Stimulated activated CD4-positive, alpha-beta T cell treated with anti-CD3 and anti-CD28 coated beads, Interleukin-12 subunit alpha, Interleukin-12 subunit beta, amount 100 ng/mL, for 24 hours (primary cell): ENCODE measurements at places on chromosomes 5 and 9.
A peak's percentile ranks its signal among the peaks of the same experiment; 100 is the strongest.

- no peak for DNase-seq
Measured at GRCh38 chr5:95068289-95068910, 216.5 kb downstream of the MCTP1 start.

DNA sequence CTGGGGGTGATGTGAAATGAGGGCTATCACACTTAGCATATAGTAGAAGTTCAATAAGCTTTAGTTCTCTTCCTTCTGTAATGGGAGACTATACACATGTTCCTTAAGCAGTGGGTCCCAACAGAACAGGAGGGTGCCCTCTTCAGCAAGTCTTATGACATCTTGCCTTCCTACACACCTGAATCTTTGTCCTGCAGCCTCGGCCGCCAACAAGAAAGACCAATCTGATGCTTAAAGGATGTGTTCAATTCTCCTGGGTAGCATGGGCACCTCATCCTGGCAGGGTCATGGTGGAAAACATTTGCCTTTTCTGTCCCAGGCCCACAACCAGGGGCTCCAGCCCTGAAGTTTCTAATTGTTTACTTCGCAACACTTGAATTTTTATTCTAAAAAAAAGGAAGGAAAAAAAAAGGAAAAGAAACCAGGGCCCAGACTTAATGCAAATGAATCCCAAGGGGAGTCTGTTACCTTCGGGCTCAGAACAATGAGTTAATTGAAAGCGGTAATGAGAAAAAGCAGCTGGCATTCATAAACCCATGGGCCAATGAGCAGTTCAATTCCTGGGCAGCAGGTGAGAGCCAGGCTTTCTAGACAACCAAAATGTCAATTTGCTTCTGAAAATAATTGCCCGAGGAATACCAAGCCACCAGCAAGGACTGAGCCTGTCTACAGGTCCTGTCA is 26.2 kb upstream of the SMAD5 start:
- DNase-seq, result no peak

DNA sequence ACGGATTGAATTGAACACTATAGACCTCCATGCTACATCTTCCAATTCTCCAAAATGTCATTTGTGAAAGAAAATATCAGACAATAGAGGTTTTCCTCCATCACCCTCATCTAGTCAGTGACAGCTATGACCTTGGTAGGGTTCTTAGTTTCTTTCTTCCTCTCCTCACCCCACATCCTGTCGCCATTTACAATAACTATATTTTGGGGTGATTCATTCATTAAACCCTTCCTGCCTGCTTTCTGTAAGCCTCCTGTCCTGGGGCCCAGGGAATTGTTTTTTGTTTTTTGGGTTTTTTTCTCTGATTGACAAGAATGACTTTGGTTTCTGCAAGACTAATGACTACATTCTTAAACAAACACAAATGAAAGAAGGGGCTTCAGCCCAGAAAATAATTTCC is 82.6 kb downstream of the PRELID2 start:
- DNase-seq, result no peak

DNA sequence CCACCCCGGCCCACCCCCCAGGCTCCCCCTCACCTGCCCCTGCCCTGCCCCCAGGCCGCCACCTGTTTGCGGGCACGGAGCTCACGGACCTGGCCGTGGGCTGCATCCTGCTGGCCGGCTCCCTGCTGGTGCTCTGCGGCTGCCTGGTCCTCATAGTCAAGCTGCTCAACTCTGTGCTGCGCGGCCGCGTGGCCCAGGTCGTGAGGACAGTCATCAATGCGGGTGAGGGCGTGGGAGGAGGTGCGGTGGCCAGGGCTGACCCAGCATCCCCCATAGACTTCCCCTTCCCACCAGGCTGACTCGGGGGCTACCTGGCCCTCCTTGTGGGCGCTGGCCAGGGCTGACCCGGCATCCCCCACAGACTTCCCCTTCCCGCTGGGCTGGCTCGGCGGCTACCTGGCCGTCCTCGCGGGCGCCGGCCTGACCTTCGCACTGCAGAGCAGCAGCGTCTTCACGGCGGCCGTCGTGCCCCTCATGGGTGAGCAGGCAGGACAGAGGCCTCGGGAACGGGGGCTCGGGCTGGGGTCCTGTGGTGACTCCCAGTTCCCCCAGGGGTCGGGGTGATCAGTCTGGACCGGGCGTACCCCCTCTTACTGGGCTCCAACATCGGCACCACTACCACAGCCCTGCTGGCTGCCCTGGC is 3.5 kb downstream of the SLC34A3 start:
- no peak for DNase-seq

DNA sequence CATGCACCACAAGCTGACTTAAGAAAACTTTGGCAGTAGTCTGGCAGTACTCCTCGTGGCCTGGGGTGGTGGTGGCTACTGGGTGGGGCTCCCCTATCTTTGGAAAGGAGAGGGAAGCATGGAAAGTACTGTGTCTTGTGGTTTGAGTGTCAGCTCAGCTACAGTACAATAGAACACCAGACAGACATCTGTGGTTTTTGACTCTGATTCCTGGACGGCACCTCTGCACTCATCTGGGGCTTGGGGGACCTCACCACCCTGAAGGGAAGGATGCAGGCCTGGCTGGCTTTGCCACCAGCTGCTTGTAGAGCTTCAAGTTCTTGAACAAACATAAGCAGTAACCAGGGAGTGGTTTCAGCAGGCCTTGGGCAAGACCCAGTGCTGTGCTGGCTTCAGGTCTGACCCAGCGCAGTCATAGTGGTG is 40.6 kb downstream of the TNFSF8 start:
- peak; percentile 15 for DNase-seq

GRCh38 chr5:62326302-62326701 is 20.3 kb downstream of the KIF2A start:
- no peak for DNase-seq

- no peak for DNase-seq
Measured at GRCh38 chr9:107751567-107752210, 262.1 kb upstream of the KLF4 start.

DNA sequence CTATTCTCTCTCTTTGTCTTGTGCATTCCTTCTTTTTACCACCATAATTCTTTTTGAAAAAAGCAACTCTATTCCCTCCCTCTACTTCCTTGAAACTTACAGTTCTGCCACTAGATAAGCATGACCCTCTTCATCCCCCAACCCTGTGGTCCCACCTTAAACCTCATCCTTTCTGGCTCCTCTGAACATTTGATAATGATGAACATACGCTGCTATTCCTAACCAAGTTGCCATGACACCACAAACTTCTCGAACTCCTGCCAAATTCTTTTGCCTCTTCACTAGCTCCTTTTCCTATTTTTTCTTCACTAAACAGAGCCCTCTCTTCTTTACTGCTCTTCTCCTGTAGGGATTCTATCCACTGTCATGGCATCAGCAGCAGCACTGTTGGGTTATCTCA is 57.1 kb downstream of the MOCS2 start:
- DNase-seq, result no peak

DNA sequence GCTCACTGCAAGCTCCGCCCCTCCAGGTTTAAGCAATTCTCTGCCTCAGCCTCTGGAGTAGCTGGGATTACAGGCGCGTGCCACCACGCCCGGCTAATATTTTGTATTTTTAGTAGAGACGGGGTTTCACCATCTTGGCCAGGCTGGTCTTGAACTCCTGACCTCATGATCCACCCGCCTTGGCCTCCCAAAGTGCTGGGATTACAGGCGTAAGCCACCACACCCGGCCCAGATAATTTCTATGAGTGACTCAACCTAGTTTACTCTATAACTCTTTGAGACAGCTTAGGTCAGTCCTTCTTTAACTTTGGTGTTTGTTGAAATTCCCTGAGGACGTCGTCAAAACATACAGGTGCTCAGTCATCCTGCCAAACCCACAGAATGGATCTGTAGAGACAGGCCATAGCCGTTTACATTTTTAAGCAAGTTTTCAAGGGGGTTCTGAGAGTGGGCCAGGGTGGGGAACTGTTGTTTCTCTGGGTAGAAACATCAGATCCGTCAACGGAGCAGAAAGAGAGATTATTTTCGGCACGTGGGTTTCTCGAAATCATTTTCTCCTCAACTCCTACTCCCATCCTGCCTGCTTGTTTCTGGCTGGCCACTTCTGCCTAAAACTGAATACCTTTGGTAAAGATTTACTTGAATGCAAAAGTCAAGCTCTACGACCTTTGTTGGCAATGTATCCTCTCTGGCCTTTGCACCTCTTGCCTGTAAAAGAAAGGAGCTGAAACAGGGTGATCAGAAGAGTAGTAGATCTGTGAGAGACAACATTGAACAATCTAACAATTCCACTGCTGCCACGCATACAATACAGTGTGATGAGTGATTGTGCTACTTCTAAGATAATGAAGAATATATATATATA is 6.0 kb upstream of the BOD1 start:
- DNase-seq, result no peak
